ENCODE measurements at places on chromosomes 5 and 9.

- DNase-seq, result no peak
These were observed 45.0 kb downstream of the MCCC2 start for GRCh38 chr5:71632168-71632567.

- DNase-seq, result no peak
These were observed 247.7 kb upstream of the ADRA1B start for GRCh38 chr5:159668556-159668955.

DNA sequence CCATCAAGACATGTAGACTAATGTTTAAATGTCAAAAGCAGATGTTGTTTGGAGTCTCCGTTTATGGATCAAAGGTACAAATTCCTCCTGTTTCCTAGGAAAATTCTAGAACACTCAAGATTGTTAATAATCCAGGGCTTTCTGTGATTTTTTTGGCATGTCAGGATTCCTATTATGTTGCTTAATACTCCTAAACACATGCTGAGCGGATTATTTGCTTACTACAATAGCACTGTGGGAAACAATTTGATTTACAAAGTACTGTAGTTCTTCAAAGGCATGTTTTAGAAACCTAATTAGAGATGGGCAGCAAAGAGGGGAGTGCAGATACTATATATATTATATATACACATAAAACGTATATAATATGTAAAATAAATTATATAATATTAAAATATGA is 19.0 kb upstream of the SCAMP1 start:
- no peak for DNase-seq

GRCh38 chr9:74496819-74497747 is at the start of gene RORB:
Gene RORB (plus strand): TSS chr9:74497335. CDS start chr9:74497977, 642 bp downstream.
- no peak for DNase-seq

DNA sequence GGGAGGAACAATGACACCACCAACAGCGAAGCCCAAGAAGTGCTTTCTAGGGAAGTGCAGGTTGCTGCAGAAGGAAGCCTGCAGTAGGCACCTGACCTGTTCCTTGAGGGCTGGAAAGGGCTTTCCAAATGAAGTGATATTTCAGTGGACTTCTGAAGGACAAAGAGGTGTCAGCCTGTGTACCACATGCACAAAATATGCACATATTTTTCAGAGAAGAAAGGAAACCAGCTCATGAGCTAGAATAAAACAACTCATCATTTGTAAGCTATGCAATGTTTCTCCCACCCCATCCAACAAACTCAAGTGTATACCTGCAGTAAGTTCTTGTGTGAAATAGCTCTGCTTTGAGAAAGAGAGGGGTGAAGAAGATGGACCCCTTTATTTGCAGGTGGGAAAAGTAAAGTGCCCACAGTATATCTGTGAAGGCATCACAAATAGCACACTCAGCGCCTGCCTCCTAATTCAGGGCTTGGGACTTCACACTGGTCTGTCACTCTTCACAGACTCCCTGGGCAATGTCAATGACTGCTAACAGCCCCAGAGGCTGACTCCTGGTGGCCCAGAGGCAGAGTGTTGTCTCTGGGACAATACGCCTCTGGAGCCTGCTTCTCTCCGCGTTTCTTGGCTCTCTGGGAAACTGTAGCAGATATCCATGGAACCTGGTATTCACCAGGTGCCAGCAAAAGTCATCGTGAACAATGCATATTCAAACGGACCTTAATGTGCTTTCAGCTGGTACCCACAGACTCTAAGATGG is 198.1 kb upstream of the EFNA5 start:
- no peak for DNase-seq

DNA sequence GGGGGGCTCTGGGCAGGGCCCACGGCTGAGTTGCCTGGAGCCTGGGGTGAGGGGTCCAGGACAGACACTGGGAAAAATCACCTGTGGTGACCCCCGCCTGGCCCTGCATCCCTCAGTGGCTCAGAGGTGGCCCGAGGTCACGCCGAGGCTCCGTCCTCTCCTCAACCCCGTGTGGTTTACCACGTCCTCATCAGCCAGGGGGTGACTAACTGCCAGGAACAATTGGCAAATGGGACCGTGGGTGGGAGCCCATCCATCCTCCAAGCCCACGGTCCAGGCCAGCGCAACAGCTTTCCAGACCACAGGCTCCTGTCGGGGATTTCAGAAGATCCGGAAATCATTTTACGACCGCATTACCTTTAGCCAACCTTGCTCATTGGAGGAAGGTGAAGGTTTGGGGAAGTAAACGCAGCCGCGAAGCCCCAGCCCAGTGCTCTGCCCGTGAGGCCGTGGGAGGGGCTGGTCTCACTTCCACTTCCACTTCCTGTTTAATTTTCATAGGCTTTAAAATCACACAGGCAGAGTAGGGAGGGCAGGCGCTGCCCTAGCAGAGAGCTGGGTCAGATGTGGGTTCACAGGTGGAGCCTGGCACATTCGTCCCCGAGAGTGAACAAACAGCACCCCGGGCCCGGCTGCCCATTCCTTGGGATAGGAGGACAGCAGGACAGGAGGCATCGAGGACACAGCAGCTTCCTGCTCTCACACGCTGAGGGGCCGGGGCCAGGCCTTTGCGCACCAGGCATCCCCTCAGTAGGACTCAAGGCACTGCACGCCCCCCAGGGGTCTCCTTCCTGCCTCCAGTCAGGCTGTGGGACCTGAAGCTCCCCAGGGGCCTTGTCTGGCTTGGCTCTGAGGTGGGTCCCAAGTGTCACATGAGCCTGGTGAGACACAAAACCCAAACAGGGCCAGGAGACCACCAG is 19.8 kb upstream of the SLC9A3 start:
- DNase-seq, result peak; percentile 43

DNA sequence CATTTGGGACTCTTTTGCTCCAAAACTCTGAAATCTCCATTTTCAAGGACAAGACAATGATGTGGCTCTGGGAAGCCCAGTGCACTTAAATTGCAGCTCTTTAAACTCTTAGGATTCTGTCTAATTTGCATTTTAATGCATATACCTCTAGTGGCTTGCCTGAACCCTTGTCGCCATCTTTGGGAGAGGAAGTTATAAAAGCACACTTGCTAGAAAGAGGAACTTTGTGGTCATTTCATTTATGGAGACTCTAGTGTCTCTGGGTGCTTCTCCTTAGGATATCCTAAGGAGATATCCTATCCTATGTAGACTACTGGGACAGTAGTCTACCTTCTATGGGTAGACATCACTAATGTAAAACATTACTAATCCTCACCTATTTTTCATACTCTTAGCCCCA is 77.3 kb upstream of the SLC1A3 start:
- no peak for DNase-seq

GRCh38 chr9:71975833-71976232 is 64.4 kb downstream of the C9orf85 start:
- DNase-seq, result no peak

DNA sequence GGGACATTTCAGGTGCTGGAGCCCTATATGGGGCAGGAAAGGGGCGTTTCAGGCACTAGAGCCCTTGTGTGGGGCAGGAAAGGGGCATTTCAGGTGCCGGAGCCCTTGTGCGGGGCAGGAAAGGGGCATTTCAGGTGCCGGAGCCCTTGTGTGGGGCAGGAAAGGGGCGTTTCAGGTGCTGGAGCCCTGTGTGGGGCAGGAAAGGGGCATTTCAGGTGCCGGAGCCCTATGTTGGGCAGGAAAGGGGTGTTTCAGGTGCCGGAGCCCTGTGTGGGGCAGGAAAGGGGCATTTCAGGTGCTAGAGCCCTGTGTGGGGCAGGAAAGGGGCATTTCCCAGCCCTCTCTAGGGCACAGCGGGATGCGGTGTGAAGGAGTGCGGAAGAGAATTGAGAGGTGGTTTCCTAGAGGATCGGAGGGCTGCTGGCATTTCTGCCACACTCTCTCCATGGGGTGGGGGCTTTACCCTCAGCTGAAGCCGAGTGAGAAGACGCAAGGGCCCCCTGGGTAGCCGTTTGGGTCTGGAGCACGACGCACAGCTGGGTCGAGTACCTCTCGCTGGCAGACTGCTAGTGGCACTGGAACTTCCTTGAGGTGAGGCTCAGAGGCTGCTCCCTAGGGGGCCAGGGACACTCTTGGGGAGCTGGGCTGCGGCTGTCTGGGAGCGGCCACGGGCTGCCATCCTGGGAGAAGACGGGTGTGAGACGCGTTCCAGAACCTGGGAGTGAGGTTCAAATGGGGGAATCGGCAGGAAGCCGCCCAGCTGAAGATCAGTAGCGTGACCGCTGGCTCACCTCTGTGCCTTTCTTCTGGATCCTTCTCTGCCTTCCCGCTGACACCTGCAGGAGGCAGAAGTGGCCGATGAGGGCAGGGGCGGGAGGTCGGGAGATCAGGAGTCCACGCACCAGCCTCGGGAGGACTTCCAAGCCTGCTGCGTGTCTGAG is 122.6 kb upstream of the IRX4 start:
- DNase-seq, result no peak

DNA sequence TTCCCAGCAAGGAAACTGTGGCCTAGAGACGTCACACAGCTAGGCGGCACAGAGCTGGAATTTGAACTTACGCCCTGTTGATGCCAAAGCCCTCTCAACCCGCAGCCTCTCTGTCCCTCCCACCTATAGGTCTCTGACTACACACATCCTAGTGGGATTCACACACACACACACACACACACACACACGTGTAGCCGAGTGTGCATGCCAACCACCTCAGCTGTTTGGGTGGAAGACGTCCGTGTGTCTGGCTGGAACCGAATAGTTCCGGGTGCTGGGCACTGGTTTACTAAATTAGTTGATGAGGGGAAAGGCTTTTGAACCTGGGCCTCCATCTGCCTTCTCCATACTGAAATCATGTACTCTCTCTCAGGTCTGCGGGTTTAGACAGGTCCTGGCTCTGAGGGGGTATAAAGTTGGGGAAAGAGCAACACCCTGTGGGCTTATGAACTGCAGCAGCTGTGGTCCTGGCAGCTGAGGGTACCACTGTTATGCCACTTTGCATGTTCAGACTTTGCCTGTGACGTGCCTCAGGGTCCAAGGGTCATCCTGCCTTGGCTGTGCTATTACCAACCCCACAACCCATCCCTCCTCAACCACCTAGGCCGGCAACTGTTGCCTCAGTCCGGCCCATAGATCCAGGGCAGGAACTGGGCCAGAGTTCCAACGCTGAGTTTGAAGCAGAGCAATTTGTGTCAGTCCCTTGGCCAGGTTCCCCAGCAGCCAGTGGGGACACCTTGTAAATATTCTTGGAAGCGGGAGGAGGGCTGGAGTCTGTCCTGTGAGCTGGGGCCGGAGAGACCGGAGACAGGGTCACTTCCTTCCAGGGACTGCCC is 50.5 kb downstream of the PSD2 start:
- DNase-seq, result no peak

- no peak for DNase-seq
These were observed 131.4 kb upstream of the LHFPL2 start for GRCh38 chr5:78779771-78780616.

DNA sequence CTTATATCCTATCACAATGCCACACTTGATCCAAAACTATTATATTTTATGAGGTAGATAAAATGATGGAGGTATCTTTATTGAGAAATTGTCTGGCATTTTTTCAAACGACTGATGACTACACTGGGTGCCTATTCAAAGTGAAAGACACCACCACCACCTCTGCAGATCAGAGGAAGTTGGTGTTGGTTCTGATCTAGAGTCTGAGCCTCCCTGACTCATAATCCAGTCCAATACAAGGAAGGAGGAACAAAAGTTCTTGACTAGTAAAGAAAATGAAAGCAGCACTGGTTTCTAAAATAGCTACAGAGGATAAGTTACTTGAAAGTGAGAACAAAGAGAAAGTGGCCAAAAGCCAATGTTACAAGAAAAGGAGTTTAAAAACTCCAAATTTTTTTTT is 139.9 kb downstream of the RFX3 start:
- peak; percentile 6 for DNase-seq

- peak; percentile 54 for DNase-seq
These were observed 3.2 kb downstream of the RAB24 start for GRCh38 chr5:177300236-177300880.

DNA sequence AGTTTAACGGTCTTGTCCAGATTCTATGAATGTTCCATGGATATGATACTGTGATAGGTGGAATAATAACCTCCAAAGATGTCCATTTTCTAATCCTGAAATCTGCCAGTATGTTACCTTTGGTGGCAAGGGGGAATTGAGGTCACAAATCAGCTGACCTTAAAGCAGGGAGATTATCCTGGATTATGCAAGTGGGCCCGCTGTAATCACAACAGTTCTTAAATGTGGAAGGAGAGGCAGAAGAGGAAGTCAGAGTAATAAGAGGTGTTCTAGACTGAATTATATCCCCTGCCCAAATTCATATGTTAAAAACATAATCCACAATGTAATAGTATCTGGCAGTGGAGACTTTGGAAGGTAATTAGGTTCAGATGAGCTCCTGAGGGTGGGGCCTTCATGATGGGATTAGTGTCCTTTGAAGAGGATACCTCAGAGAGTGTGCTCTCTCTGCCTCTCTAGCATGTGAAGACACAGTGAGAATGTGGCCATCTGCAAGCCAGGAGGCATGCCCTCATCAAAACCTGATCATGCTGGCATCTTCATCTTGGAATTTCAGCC is 47.6 kb upstream of the ZFAND5 start:
- no peak for DNase-seq

- DNase-seq, result no peak
These were observed 29.9 kb upstream of the ZSWIM6 start for GRCh38 chr5:61302200-61302563.

GRCh38 chr5:127203818-127204217 is 86.8 kb upstream of the MEGF10 start:
- no peak for DNase-seq

DNA sequence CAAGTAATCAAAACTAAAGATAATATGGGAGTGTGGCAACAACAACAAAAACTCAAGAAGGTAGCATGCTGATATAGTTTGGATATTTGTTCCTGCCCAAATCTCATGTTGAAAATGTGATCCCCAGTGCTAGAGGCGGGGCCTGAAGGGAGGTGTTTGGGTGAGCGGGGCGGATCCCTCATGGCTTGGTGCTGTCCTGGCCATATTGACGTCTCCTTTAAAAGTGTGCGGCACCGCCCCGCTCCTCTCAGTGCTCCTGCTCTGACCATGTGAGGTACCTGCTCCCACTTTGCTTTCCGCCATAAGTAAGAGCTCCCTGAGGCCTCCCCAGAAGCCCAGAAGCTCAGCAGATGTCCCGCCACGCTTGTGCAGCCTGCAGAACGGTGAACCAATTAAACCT is 25.6 kb downstream of the MED27 start:
- DNase-seq, result no peak

- DNase-seq, result peak; percentile 23
These were observed 21.6 kb downstream of the FBXW11 start for GRCh38 chr5:171984748-171985419.

GRCh38 chr5:21694567-21694966 is 1158.6 kb downstream of the CDH12 start:
- DNase-seq, result no peak

- DNase-seq, result no peak
These were observed 102.0 kb upstream of the NREP start for GRCh38 chr5:111859031-111859430.

- no peak for DNase-seq
These were observed 300.8 kb downstream of the TRIM32 start for GRCh38 chr9:116987721-116988485.

GRCh38 chr5:173864126-173865050 is 23.8 kb upstream of the CPEB4 start:
- DNase-seq, result no peak
